Left ventricle myocardium superior (tissue), 1 donor: ENCODE measurements at places on chromosomes 5 and 9. TPM values are rescaled to one million over a fixed set of nuclear protein-coding genes. Genes with fewer than 3 reads are reported as not detected.

GRCh38 chr9:97514531-97514930 lies 13.1 kb downstream of the TMOD1 start:
- DNase-seq: peak; percentile 65

DNA sequence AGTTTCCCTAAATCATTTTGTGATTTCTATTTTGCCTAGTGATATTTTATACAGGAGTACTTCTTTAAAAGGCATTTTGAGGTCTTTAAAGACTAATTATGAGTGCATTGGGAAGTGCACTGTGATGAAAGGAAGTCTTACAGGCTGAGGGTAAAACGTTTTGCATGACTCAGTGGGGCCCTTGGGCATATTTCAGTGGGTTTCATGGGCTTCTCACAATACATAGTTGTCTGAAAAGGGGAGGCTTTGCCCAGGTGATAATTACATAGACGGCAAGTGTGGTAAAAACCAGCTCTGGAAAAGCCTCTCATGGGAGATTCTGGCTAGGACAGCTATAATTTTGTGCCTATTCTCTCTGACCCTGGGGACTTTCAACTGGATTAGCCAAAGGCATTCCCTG lies 387.2 kb downstream of the ARHGEF28 start:
- no peak for DNase-seq

GRCh38 chr5:158120760-158121159 lies 261.8 kb upstream of the CLINT1 start:
- no peak for DNase-seq

GRCh38 chr9:93680443-93681268 lies 104.3 kb downstream of the PHF2 start:
- peak; percentile 24 for DNase-seq

GRCh38 chr9:89360465-89360864 lies 42.2 kb downstream of the SECISBP2 start:
- DNase-seq: no peak

DNA sequence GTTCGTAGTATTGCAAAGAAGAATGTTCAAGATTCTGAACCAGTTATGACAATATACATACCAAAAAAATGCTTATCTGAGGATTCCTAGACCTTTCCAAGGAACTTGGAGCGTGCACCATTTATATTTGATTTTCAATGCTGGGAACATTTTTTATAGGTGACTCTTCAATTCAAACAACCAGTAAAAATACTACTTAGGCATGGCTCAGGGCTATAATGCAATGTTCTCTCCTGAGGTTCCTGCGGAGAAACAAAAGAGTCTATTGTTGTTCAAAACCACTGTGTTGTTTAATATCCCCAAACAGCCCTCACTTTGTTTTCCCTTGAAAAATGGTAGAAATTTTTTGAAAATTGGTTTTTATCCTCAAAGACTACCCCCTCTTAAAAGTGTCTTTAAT lies 335.7 kb upstream of the IZUMO3 start:
- DNase-seq: no peak

DNA sequence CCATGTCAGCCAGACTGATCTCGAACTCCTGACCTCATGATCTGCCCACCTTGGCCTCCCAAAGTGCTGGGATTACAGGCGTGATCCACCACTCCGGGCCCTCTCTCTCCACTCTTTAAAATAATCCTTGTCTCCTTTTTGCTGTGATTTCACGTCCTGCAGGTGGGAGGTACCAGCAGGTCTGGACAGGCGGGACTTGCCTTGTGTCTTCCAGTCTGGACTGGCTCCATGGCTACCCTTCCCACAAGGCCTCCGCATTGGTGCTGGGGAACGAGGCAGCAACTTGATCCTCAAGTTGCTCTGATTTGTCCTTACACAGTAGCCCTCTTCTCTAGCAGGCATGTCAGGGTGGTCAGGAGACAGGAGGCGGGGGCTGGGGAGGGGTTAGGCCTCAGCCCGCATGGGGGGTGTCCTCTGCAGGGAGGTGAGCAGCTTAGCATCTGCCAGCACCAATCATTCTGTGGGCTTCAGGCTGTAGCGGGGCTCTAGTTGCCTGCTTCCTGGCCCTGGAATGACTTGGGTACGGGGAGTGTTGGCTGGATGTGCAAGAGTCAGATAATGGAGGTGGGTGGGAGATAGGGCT lies 54.3 kb downstream of the TENT4A start:
- no peak for DNase-seq

DNA sequence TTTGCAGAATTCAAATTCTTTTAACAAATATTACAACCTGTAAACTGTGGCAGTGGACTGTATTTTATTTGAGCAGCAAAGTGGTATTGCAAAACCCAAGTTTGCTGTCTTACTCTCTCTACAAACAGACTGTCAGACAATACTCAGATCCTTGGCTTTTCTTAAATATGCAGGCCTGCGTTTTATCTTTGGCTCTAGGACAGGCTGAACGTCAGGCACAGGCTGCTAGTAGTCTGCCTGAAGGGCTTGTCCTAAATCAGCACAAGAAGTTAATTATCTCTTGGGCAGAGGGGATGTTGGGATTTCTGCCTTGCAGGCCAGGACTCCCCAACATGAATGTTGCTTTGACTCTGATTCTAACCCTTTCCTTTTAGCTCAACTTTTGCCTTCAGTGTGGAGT lies 147.5 kb downstream of the SLIT3 start:
- no peak for DNase-seq

- DNase-seq: peak; percentile 74
These were observed 933.8 kb upstream of the DMAC1 start for GRCh38 chr9:8733131-8733954.

GRCh38 chr9:114231719-114232449 lies 76.5 kb downstream of the COL27A1 start:
- no peak for DNase-seq

DNA sequence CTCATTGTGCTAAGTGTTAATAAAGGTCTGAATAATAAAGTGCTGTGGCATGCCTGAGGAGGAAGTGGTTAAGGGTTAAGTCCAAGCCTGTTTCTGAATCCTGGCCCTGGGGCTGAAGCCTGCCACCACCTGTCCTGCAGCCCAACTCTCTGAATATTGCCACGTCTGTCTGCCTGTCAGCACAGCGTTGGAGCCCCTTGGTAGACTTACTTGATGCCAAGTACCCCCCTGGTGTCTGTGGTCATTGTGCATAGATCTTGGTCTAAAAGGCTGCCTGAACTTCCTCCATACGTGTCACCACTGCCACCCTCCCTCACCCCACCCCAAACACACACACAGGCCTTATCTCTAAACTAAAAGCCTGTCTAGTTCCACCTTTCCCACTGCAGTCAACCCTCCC lies 35.4 kb upstream of the SLC2A8 start:
- no peak for DNase-seq

DNA sequence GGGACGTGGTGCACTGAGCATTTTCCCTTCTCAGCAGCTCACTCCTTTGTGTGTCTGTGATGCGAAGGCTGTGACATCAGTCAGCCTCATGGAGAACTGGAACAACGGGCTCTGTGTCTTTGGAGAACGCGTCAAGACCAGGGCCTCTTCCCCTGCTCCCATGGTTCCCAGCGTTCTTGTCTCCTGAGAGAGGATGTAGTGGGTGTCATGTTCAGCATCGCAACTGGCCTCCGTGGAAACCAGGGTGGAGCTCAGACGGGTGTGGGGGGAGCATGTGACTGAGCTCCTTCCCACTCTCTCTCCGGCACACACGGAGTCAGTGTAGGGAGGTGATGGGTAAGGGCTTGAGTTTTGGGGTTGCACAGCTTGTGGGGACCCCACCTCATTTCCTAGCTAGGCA lies 59.7 kb downstream of the TENT4A start:
- no peak for DNase-seq

GRCh38 chr5:177555665-177556064 lies 1.3 kb upstream of the FAM193B start:
- no peak for DNase-seq

DNA sequence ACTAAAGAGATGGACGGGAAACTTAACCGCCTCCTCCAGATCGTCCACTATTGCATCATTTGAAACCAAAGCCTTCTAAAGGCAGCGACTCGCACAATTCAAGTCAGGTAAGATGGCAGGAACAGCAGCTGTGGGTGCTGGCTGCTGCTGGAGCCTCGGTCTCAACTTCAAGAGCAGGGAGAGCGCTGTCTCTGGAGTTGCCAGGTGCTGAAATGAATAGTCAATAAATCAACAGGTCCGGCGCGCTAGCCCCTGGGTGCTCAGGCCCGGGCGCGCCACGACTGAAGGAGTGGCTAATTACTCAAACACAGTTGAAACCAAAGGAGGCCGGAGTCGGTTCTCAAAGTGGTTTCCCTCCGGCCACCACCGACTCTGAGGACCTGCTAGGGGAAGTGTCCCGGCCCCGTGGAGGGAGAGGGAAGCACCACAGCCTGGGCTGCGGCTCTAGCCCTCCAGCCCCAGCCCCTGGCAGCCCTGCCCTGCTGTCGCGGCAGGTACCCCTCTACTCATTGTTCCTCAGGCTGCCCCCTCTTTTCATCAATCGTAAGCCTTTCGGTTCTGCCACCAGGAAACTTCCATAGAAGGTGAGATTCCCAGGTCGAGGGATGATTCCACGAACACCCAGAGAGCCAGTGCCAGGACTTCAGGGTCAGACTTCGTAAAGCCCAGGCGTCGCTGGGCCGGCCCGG lies 804 bp downstream of the TTC39B start:
- DNase-seq: peak; percentile 63

GRCh38 chr5:154220625-154221024 lies 30.1 kb downstream of the GALNT10 start:
- no peak for DNase-seq

- no peak for DNase-seq
These were observed 147.4 kb downstream of the CDK5RAP2 start for GRCh38 chr9:120432600-120432999.

DNA sequence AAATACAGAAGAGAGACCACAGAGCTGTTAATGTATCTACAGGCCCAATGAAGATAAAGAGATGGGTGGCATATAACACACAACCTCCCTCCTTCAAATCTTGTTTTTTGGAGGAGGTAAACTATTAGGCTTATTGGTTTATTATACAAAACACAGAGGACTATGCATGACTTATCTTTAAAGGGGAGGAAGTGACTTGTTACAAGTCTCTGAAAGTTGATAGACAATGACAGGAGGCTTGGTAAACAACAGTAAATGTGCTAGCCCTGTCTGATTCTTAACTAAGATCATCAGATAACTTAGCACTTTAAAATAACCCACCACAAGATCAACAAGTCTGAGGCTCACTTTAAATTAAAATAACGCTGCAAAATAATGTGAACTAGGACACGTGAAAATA lies 219.0 kb downstream of the MLLT3 start:
- no peak for DNase-seq

DNA sequence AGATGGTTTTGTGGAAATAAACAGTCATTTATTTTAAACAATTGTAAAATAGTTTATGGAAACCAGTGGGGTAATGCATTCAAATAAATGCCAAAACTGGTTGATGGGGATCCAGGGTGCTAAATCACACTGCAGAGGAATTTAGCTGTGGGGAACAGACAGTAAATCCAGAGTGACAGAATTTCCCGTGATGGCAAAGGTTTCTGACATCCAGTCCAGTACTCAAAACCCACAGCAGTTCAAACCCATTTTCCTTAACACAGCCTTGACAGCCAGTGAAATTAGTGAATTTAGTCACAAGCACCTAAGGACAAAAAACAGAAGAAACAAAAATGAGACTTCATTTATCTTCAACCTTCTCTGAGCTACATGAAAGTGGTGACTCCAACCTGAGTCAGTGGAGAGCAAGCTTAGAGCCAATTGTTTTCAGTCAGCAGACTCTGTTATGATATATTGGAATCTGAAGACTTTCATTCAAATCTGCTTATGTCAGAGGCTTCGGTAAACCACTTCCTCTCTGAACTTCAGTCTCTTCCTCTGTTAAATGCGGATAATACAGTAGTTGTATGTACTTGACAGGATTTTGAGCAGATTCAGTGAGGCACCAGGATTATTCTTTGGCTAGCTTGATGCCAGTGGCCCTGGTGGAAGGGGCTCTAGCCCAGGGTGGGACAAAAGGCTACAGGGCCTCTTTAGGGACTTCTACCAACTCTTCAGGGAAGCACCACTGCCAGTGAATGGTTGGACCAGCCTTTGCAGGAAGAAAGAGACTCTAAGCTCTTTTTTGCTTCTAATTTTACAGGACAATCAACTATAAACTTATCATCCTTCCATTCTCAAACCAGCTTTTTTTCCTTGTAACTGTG lies 185.3 kb downstream of the MAPKAP1 start:
- no peak for DNase-seq

Gene SPATA31E1
- total RNA-seq: not detected

Gene TLX3
- total RNA-seq: not detected

Gene TRIM52
- total RNA-seq: 10.0 TPM

Gene GDA
- 2.0 TPM for total RNA-seq

Gene NFIB
- total RNA-seq: 110 TPM

Gene GPR21
- total RNA-seq: 0.72 TPM

Gene PIP5KL1
- total RNA-seq: not detected

Gene DRD1
- not detected for total RNA-seq

Gene UGCG
- 13.5 TPM for total RNA-seq
